Pericardium fibroblast (primary cell): ENCODE measurements at places on chromosomes 11 and 22. TPM values are rescaled to one million over a fixed set of nuclear protein-coding genes. Genes with fewer than 3 reads are reported as not detected.

ABCC8 gene
- total RNA-seq, result not detected in 2 replicates

ZDHHC8 gene
- total RNA-seq, result 22.9 and 28.9 TPM in 2 replicates

SCGB2A2 gene
- not detected in 2 replicates for total RNA-seq

POU2AF2 gene
- not detected in 2 replicates for total RNA-seq

A4GALT gene
- total RNA-seq, result 27.2 and 30.9 TPM in 2 replicates

CHKA gene
- 10.2 and 12.0 TPM in 2 replicates for total RNA-seq

GLYATL2 gene
- 0.17 and 1.1 TPM in 2 replicates for total RNA-seq

OR2AG1 gene
- total RNA-seq, result not detected in 2 replicates

KRTAP5-8 gene
- total RNA-seq, result not detected in 2 replicates

THY1 gene
- total RNA-seq, result 348 and 438 TPM in 2 replicates

SCN3B gene
- total RNA-seq, result under 0.01 and 0.34 TPM in 2 replicates

KLHL35 gene
- total RNA-seq, result 1.0 and 4.7 TPM in 2 replicates

LMO2 gene
- 0.51 and 2.6 TPM in 2 replicates for total RNA-seq

SLC22A25 gene
- not detected in 2 replicates for total RNA-seq

CHRNA10 gene
- total RNA-seq, result 0.12 and 1.0 TPM in 2 replicates

DDX17 gene
- 205 and 327 TPM in 2 replicates for total RNA-seq

JAML gene
- not detected in 2 replicates for total RNA-seq

PGM2L1 gene
- total RNA-seq, result 1.1 and 3.0 TPM in 2 replicates

SLC22A9 gene
- not detected in 2 replicates for total RNA-seq

CALCB gene
- total RNA-seq, result 0.09 TPM in 1 of 2 replicates, not detected in the other

CCDC188 gene
- total RNA-seq, result 0.17 TPM in 1 of 2 replicates, not detected in the other
